T-helper 2 cell treated with Interferon-gamma antibody and Interleukin-4, amounts not matched to agents 5 μg/mL and 100 μg/mL, for 36 hours (primary cell): ENCODE measurements at places on chromosomes 3 and 15.

GRCh38 chr3:58025837-58026569 is 17.8 kb downstream of the FLNB start:
- no peak for DNase-seq

- no peak for DNase-seq
These were observed 74.3 kb upstream of the ANKRD34C start for GRCh38 chr15:79208179-79208578.

DNA sequence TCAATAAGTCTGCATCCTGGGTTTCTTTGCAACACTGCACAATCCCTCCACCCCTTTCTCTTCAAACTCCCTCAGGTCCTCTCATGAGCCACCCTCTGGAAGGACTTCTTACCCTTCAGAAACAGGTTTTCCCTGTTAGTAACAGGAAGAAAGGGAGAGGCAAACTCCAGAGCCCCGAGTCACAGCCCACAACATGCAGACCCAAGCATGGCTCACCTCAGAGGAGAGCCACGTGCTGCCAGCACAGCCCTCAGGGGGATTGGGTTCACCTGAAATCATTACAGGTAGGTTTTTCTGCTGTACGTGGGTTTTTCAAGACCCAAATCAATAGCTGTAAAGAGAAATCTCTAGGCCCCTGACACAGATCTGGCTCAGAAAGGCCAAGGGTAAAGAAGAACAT is 359.7 kb upstream of the ATP10A start:
- no peak for DNase-seq

- DNase-seq = no peak
These were observed 63.2 kb downstream of the HCN4 start for GRCh38 chr15:73305331-73306211.

DNA sequence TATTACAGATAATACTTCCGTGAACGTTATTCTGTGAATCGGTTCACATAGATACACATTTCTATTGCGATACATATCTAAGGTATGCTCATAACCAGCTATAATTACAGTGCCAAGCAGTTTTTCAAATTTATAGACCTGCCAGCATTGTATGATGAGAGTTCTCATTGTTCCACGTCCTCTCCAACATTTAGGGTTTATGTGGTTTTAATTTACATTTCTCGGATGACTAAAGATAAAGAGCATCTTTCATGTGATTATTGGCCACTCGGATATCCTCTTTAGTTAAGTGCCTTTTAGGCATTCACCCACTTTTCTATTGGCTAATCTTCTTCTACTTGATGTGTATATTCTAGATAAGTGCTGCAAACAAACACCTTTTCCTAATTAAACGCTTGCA is 134.7 kb upstream of the CCDC54 start:
- DNase-seq = no peak

DNA sequence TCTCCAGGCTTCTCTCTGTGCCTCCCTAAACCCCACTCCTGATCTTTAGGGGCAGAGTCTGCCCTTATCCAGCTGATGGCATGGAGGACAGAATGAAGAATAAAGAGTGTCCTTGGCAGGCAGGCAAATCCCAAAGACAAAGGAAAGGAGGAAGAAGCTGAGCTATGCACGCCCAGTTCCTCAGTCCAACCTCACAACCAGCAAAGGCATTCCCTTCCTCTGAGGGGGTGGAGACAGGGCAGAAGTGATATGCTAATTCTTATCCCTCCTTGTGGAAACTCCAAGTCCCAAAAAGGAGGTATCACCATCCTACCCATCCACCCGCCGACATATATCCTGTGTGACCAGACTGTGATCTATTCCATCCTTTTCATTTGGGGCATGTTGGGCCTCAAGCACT is 10.5 kb upstream of the CCDC54 start:
- no peak for DNase-seq

- no peak for DNase-seq
These were observed 63.4 kb upstream of the VEPH1 start for GRCh38 chr3:157566596-157566995.

- no peak for DNase-seq
These were observed 50.1 kb downstream of the CMSS1 start for GRCh38 chr3:99867594-99868310.

DNA sequence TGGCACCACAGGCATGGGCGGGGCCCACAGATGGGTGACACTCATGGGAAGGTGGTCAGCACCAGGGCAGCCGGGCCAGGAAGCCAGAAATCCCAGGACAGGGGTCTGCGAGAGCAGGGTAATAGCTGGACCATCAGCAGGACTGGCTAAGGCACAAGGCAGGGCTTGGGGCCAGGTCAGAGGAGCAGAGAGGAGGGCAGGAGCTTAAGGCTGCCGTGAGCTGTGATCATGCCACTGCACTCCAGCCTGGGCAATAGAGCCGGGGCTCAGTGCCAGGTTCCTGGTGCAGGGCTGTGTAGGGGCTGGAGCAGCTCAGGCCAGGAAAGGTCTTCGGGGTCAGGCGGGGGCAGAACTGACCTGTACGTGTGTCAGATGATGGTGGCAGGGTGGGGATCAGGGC is 64.2 kb upstream of the LINGO1 start:
- DNase-seq = no peak
